ENCODE measurements at places on chromosomes 4 and X. TPM values are rescaled to one million over a fixed set of nuclear protein-coding genes. Genes with fewer than 3 reads are reported as not detected.

GRCh38 chr4:146477054-146477453 is 44.7 kb downstream of the SLC10A7 start:
- no peak overlapping the region for H3K4me3 ChIP-seq
- no peaks in the 10 kb centered on the region for H3K4me1 ChIP-seq
- H3K27ac ChIP-seq, result no peak overlapping the region
- no peaks in the 10 kb centered on the region for H3K27me3 ChIP-seq
- no peaks in the 10 kb centered on the region for H3K36me3 ChIP-seq
- DNase-seq, result no peak

GRCh38 chr4:145697332-145697731 is 17.4 kb downstream of the C4orf51 start:
- no peaks in the 10 kb centered on the region for H3K4me1 ChIP-seq
- no peak for DNase-seq
- H3K27me3 ChIP-seq, result no peaks in the 10 kb centered on the region
- no peak overlapping the region for H3K4me3 ChIP-seq
- no peaks in the 10 kb centered on the region for H3K36me3 ChIP-seq
- no peak overlapping the region for H3K27ac ChIP-seq

- no peak for DNase-seq
- no peak overlapping the region for H3K4me3 ChIP-seq
Measured at GRCh38 chr4:75633846-75634245, 3.5 kb upstream of the CDKL2 start.

GRCh38 chrX:3522101-3522650 is 175.7 kb upstream of the MXRA5 start:
- no peaks in the 10 kb centered on the region for H3K36me3 ChIP-seq
- H3K27me3 ChIP-seq, result no peaks in the 10 kb centered on the region
- no peaks in the 10 kb centered on the region for H3K4me1 ChIP-seq
- DNase-seq, result no peak
- no peak overlapping the region for H3K4me3 ChIP-seq

- no peak overlapping the region for H3K4me3 ChIP-seq
- no peaks in the 10 kb centered on the region for H3K36me3 ChIP-seq
- no peaks in the 10 kb centered on the region for H3K4me1 ChIP-seq
Measured at GRCh38 chr4:172104539-172104938, 291.3 kb downstream of the GALNTL6 start.

DNA sequence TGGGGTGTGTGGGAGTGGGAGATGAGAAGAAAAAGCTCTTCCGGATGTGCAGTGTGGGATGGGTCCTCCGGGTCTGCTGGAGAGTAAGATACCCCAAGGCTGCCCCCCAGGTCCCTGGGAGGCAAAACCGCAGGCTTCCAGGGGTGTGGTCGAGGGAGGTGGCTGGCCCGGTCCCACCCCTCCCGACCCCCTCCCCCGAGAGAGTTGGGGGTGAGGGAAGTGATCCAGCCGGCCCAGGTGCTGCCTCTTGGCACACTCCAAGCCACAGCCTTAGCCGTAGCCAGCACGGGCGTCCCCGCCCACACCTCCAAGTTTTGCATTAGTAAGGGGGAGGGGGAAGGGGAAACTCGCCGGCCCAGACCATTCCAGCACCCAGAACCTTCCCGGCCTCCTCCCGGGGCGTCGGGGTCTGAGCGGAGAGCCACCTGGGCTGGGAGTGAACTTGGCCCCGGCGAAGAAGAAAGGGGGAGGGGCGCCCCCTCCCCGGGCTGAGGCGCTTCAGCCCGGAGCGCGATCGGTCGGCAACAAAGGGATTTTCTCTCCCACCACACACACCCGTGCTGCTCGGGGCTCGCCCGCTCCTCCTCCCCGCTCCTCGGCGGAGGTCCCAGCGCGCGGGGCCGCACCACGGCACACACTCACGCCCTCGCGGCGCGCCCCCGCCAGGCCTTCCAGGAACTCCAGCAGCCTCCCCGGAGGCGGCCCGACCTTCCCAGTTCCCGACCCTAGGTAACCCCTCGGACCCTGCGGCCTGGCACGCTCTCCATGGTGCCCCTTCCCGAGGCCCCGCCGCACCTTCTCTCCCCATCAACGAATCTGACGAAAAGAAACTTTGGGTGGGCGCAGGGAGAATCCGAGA is 14.4 kb downstream of the BCOR start:
- peaks cover 10% of the 10 kb centered on the region for H3K4me1 ChIP-seq
- peak; percentile 53 for DNase-seq
- H3K4me3 ChIP-seq, result peak overlapping the region; percentile 37
- no peaks in the 10 kb centered on the region for H3K36me3 ChIP-seq
- peak overlapping the region; percentile 52 for H3K27ac ChIP-seq

GRCh38 chrX:1581132-1581531 is 10.3 kb upstream of the AKAP17A start:
- H3K4me3 ChIP-seq, result no peak overlapping the region
- H3K36me3 ChIP-seq, result no peaks in the 10 kb centered on the region
- H3K27ac ChIP-seq, result no peak overlapping the region
- DNase-seq, result no peak

GRCh38 chr4:58688568-58688967 is 1578.4 kb upstream of the IGFBP7 start:
- no peak for DNase-seq
- no peaks in the 10 kb centered on the region for H3K36me3 ChIP-seq
- H3K27ac ChIP-seq, result no peak overlapping the region
- H3K4me1 ChIP-seq, result no peaks in the 10 kb centered on the region
- no peaks in the 10 kb centered on the region for H3K27me3 ChIP-seq

- peak; percentile 34 for DNase-seq
- peak overlapping the region; percentile 62 for H3K27ac ChIP-seq
- peak overlapping the region; percentile 31 for H3K4me3 ChIP-seq
- no peaks in the 10 kb centered on the region for H3K27me3 ChIP-seq
Measured at GRCh38 chrX:40167233-40167849, 69.6 kb upstream of the BCOR start.

- no peak overlapping the region for H3K27ac ChIP-seq
- H3K27me3 ChIP-seq, result no peaks in the 10 kb centered on the region
- H3K4me1 ChIP-seq, result no peaks in the 10 kb centered on the region
- no peak overlapping the region for H3K4me3 ChIP-seq
- H3K36me3 ChIP-seq, result no peaks in the 10 kb centered on the region
Measured at GRCh38 chrX:15366506-15367352, 17.5 kb downstream of the VEGFD start.

DNA sequence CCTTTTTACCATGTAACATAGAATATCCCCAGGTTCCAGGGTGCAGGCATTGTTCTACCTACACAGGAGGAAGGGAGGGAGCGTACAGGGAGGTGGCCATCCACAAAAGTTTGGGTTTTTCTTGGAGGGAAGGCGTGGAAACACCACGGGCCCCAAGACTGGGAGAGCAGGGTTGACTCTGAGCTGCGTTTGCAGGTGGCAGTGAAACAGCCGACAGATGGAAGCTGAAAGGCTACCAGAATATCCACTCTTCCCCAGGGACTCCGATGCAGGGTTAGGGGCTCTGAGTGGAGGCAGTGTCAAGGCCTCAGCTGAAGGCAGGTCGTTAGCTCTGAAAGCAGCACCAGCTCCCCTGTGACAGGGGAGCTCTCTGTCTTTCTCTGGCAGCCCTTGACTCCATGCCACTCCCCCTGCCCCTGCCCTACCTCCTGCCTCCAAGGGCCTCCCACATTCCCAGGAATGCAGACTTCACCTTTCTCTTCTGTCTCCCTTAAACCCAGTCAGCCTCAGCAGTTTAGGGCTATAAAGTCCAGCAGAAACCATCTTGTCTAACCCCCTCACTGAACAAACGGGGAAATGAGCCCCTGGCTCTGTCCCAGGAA is 14.0 kb upstream of the GLOD5 start:
- no peaks in the 10 kb centered on the region for H3K4me1 ChIP-seq
- H3K27me3 ChIP-seq, result no peaks in the 10 kb centered on the region
- no peaks in the 10 kb centered on the region for H3K36me3 ChIP-seq
- no peak for DNase-seq
- no peak overlapping the region for H3K27ac ChIP-seq

DNA sequence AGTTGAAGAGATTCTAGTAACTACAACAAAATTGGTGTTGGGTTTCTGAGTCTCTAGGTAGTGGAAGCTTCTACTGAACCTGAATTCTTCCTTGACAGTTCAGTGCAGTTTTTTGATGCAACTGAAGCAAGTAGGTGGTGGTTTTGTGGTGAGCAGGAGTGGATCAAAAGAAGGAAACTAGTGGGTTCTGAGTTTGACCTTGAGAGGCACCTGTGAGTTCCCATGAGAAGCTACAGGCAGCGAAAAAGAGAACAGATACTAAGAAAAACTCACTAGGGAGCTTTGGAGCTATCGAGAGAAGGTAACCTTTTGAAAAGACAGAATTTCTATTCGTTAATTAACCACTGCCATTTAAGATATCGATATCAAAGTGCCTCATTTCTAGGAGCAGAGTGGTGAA is 145.2 kb downstream of the PDHA2 start:
- DNase-seq, result no peak
- H3K4me1 ChIP-seq, result no peaks in the 10 kb centered on the region
- no peak overlapping the region for H3K27ac ChIP-seq
- H3K4me3 ChIP-seq, result no peak overlapping the region

- H3K27ac ChIP-seq, result no peak overlapping the region
- H3K36me3 ChIP-seq, result no peaks in the 10 kb centered on the region
Measured at GRCh38 chrX:104168127-104168526, 1.9 kb downstream of the FAM199X start.

- H3K4me3 ChIP-seq, result peak overlapping the region; percentile 80
- H3K27ac ChIP-seq, result no peak overlapping the region
- peaks cover 6% of the 10 kb centered on the region for H3K4me1 ChIP-seq
- H3K36me3 ChIP-seq, result no peaks in the 10 kb centered on the region
- no peaks in the 10 kb centered on the region for H3K27me3 ChIP-seq
Measured at GRCh38 chr4:112284166-112284565, 1.5 kb downstream of the TIFA start.

GRCh38 chrX:49042581-49043219 is 457 bp downstream of the TFE3 start:
- peak overlapping the region; percentile 99 for H3K27ac ChIP-seq
- no peak for DNase-seq
- peak overlapping the region; percentile 61 for H3K4me3 ChIP-seq
- H3K4me1 ChIP-seq, result no peaks in the 10 kb centered on the region
- H3K27me3 ChIP-seq, result no peaks in the 10 kb centered on the region

- no peaks in the 10 kb centered on the region for H3K27me3 ChIP-seq
- no peak for DNase-seq
- no peak overlapping the region for H3K27ac ChIP-seq
- H3K36me3 ChIP-seq, result no peaks in the 10 kb centered on the region
- no peak overlapping the region for H3K4me3 ChIP-seq
- H3K4me1 ChIP-seq, result no peaks in the 10 kb centered on the region
Measured at GRCh38 chr4:38832206-38832605, 24.4 kb downstream of the TLR6 start.

GRCh38 chrX:24395775-24396174 is 35.3 kb downstream of the SUPT20HL1 start:
- no peak overlapping the region for H3K27ac ChIP-seq
- no peak overlapping the region for H3K4me3 ChIP-seq
- peaks cover 2% of the 10 kb centered on the region for H3K4me1 ChIP-seq
- DNase-seq, result peak; percentile 58

GRCh38 chr4:6734165-6734786 is 18.3 kb downstream of the BLOC1S4 start:
- no peaks in the 10 kb centered on the region for H3K27me3 ChIP-seq
- no peaks in the 10 kb centered on the region for H3K36me3 ChIP-seq
- H3K27ac ChIP-seq, result no peak overlapping the region
- no peak overlapping the region for H3K4me3 ChIP-seq
- no peaks in the 10 kb centered on the region for H3K4me1 ChIP-seq

CXXC4 gene
- 3.3 TPM for total RNA-seq

TLL1 gene
- total RNA-seq, result 0.40 TPM

CTAG1A gene
- total RNA-seq, result 0.35 TPM

SMR3B gene
- not detected for total RNA-seq

TASL gene
- 0.74 TPM for total RNA-seq
